ENCODE measurements at places on chromosomes 2 and 18.

GRCh38 chr2:172896661-172897081 lies 161.0 kb downstream of the RAPGEF4 start:
- no peak for DNase-seq

- no peak for DNase-seq
Measured at GRCh38 chr2:509888-510287, 167.3 kb downstream of the TMEM18 start.

DNA sequence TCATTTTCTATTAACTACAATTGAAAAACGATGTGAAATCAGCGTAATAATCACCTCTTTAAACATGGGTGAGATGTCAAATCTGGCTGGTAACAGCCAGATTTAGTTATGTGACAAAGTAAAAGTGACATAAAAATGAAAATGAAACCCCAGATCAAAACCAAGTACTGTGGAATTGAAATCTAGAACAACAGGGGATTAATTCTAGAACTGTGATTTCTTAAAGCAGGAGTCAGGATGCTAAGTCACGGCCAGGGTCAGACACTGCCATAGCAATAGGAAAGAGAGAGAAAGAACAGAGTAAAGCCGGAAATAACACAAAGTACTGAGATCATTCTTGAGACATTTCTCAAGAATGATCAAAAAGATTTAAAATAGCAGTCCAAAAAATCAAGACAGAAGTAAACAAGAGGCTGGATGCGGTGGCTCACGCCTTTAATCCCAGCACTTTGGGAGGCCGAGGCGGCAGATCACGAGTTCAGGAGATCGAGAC lies 1183.7 kb upstream of the NXPH2 start:
- peak; percentile 34 for DNase-seq

GRCh38 chr2:8590938-8591337 lies 90.9 kb upstream of the ID2 start:
- no peak for DNase-seq

All from ELR (cell line).